ENCODE measurements at places on chromosomes 13 and 19. TPM values are rescaled to one million over a fixed set of nuclear protein-coding genes. Genes with fewer than 3 reads are reported as not detected.

GRCh38 chr13:50948601-50949000, 39.0 kb downstream of the RNASEH2B start:
- no peak overlapping the region for H3K4me3 ChIP-seq
- no peaks in the 10 kb centered on the region for H3K27me3 ChIP-seq
- H3K4me1 ChIP-seq, result no peaks in the 10 kb centered on the region
- H3K27ac ChIP-seq, result no peak overlapping the region
- peaks cover 24% of the 10 kb centered on the region for H3K36me3 ChIP-seq
- no peak for DNase-seq

- H3K27ac ChIP-seq, result no peak overlapping the region
- DNase-seq, result no peak
- peaks cover 4% of the 10 kb centered on the region for H3K4me1 ChIP-seq
- no peaks in the 10 kb centered on the region for H3K36me3 ChIP-seq
- H3K4me3 ChIP-seq, result no peak overlapping the region
- peaks cover 9% of the 10 kb centered on the region for H3K27me3 ChIP-seq
Observed at GRCh38 chr13:78712831-78713230, 53.9 kb upstream of the OBI1 start.

GRCh38 chr13:59358014-59358413, 805.7 kb downstream of the DIAPH3 start:
- H3K27ac ChIP-seq, result no peak overlapping the region
- no peaks in the 10 kb centered on the region for H3K4me1 ChIP-seq

GRCh38 chr19:38193445-38193844, 30.6 kb downstream of the DPF1 start:
- H3K36me3 ChIP-seq, result peaks cover 7% of the 10 kb centered on the region
- no peak overlapping the region for H3K27ac ChIP-seq
- peaks cover 6% of the 10 kb centered on the region for H3K4me1 ChIP-seq
- DNase-seq, result no peak
- H3K27me3 ChIP-seq, result no peaks in the 10 kb centered on the region

DNA sequence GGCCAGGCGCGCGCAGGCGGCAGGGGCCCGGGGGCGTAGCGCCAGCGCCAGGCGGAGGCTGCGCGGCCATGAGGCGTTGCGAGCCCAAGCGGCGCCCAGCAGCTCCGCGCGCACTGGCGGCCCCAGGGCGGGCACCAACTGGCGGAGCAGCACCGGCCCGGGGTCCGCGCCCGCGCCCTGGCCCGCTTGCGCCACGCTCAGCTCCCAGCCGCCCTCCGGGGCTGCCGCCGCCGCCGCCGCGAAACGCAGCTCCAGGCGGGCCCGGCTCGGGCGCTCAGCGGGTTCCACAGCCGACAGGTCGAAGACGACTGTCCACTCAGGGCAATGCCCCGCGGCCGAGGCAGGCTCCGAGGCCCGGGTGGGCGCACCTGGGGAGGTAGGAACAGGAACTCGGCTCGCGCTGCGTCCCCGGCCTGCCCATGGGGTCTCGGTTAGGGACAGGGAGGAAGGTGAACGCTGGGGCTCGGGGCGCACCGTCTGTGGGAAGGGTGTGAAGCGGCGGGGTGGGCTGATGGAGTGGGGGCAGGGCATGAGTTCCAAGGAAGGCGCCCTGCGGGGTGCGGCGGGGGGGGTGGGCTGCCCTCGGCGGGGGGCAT, 26.8 kb downstream of the CERS1 start:
- H3K4me3 ChIP-seq, result no peak overlapping the region
- peaks cover 6% of the 10 kb centered on the region for H3K4me1 ChIP-seq
- no peak for DNase-seq
- peaks cover 18% of the 10 kb centered on the region for H3K36me3 ChIP-seq
- no peaks in the 10 kb centered on the region for H3K27me3 ChIP-seq

DNA sequence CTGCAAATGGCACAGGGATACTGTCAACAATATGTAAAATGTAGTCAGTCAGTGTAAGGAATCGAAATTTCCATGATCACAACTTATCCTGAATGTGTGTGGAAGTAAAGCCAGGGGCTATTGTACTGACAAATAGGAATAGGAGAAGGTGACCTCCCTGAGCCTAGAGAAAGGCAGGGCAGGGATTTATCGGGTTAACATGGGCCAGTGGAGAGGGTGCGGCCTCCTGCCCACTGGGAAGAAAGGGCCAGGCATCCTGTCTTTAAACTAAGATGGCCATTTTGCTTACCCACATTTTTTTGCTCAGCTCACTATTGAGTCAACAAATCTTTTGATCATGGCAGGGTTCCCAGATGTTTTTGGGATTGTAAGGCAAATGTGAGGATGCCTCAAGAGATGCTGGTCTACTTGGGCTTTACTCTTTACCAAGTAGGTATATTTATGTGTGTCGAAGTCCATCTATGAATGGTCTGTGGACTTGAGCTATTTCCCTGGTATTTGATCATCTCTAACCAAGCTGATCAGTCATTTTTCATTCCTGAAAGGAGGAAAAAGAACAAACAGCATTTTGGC, 116.6 kb upstream of the RNF113B start:
- H3K27ac ChIP-seq, result no peak overlapping the region
- no peaks in the 10 kb centered on the region for H3K36me3 ChIP-seq
- peaks cover 7% of the 10 kb centered on the region for H3K27me3 ChIP-seq
- no peak for DNase-seq
- no peak overlapping the region for H3K4me3 ChIP-seq

KLK3 gene
- total RNA-seq, result not detected

NCAN gene
- 0.07 TPM for total RNA-seq

Data from activated CD4-positive, alpha-beta memory T cell treated with anti-CD3 and anti-CD28 coated beads for 36 hours (primary cell).